Stimulated activated effector memory CD8-positive, alpha-beta T cell treated with anti-CD3 and anti-CD28 coated beads, Interleukin-12 subunit alpha, Interleukin-12 subunit beta, amount 100 ng/mL, for 72 hours (primary cell): ENCODE measurements at places on chromosomes 3 and 15.

- DNase-seq: no peak
Measured at GRCh38 chr15:32843219-32843815, 125.5 kb downstream of the GREM1 start.

- no peak for DNase-seq
Measured at GRCh38 chr3:81699536-81700320, 61.7 kb downstream of the GBE1 start.

GRCh38 chr3:89859757-89860156 lies 752.3 kb downstream of the EPHA3 start:
- no peak for DNase-seq

GRCh38 chr3:69532547-69533224 lies 146.8 kb upstream of the FRMD4B start:
- no peak for DNase-seq

DNA sequence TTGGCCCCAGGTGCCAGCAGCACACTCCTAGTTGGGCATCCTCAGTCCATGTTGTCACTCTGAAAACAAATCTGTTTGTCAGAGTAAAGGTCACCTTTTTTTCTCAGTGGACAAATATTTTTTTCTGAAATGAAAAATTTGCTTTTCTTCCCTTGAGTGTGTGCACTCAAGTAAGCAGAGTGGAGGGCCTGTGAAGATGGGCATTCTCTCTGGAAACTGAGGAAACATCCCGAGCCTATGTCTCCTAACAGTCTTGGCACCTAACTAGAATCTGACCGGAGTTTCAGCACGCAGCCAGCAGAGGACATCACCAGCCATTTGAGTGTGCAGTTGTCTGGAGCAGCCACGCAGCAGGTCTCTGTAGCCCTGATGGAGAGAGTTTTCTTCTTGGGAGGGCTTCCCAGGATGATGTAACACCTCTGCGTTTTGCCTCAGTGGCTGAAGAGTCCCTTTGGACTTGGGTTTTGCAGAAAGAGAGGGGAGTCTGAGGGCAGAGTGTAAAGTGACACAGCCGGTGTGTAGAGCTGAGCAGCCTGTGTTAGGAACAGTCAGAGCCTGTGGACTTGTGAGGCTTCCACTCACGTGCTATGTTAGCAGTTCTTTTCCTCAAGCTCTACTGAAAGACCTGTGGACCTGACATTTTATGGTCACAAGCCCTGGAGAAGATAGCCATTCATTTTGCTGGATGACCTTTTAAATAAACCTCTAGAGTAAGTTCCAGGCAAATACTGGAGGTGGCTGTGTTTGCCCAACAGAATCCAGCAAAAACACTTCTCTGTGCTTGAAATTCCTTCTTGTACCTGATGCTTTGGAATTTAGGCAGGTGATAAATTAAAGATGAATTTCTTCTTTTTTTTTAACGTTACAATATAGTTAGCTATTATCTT lies 51.6 kb downstream of the ABHD2 start:
- DNase-seq: no peak

DNA sequence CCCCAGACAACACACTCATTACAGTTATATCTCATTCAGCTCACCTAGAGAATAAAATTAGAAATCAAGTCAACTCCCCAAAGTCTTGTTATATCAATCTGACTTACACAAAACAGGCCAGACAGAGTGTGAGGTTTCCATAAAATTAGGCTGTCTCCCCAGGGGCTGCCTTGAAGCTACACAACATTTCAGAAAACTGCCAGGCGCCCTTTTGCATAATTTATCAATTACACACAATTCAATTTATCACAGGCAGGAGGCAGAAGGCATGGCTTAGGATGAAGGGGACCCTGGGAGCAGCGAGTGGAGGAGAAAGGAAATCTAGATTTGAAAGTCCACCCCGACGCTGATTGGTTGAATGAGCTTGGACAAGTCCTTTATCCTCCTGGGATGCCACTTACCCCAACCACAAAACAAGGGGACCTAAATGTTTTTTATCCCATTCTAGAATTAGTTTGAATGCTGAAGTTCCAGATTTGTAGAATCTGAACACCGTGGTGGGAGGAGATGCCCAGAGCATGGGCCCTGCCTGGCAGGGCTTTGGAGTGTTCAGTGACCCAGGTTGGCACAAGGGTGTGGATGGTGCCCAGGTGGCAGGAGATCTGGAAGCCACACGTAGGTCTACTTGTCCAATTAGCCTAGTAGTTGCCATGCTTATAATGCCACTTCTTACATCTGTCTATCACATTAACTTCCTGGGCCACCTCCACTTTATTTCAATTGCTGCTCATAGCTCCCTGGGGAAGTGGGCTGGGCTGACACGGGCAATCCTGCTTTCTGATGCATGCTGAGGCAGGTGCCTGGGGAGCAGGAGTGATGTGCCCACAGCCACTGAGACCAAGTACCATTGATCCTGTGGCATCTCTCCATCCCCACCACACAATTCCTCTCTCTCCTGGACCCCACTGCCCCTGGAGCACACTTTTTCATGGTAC lies 119.8 kb upstream of the TLE3 start:
- no peak for DNase-seq

DNA sequence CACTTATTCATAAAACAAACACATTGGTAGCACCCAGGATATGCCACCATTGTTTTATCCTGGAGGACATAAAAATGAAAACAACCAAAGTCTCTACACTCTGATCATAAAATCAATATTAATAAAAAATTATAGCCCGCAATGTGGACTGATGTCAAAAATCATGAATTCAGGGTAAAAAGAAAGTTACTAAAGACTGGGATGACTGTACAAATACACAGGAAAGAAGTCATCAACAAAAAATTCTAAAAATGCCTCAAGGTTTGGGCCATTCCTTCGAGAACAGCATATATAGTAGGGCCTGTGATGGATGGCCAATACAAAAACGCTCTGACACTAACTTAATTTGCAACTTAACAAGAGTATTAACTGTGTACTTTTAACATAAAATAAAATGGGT lies 76.8 kb downstream of the THBS1 start:
- no peak for DNase-seq

- no peak for DNase-seq
Measured at GRCh38 chr3:23019596-23020300, 183.4 kb upstream of the UBE2E2 start.

DNA sequence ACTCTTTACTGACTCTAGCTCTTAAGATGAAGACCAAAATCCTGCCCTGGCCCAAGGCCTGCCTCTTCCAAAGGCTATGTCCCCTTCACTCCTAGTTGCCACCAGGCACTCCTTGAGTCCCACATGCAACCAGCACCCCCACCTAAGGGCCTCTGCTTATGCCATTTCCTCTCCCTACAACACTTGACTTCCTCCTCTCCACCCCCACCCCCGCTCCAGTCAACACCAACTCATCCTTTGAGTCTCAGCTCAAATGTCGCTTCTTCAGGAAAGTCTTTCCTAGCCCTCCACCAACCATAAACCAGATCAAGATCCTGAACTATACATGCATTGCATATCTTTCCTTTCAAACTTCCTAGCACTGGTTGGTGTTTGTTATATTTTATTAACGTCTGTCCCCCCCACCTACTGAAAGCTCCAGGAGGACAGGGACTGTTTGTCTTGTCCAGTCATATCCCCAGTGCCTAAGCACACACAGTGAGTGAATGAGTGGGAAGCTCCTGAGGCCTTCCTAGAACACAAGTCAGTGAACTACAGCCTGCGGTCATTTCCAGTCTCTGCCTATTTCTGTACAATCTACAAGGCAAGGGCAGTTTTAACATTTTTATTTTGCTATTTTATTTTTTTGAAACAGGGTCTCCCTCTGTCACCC lies 7.3 kb downstream of the TBC1D2B start:
- DNase-seq: peak; percentile 55
